ENCODE measurements at places on chromosomes 5 and 9.

GRCh38 chr5:54458221-54458620 is 2.7 kb downstream of the HSPB3 start:
- H3K27me3 ChIP-seq = no peaks in the 10 kb centered on the region
- H3K4me3 ChIP-seq = no peak overlapping the region
- no peaks in the 10 kb centered on the region for H3K36me3 ChIP-seq
- H3K4me1 ChIP-seq = no peaks in the 10 kb centered on the region

DNA sequence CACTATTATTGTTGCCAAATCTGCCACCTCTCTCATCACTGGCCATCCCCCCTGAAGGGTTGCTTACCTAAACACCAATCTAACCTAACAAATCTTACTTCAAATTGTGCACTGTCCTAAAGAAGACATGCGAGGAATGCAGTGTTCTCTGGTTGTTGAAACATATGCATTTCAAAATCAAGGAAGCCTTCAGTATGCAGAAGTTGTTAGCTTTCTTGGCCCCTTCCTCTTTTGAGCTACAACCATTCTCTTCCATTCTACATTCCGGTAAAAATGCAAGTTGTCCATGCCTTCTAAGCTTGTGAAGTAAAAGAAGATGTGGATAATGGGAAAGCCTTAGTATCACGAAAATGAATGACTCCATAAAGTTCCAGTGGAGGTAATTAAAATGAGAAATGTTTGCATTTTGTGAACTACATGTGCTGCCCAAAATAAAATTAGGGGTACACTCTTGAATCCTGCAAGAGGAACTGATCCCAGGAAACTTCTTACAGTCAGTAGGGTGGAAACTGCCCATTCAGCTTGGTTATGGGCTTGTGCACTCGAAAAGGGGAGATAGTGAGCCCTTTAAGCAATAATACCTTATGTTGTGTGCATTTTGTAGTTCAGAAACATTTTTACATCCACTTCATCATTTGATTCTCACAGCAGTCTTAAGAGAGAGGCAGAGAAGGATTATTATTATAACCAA is 77.6 kb upstream of the ADRB2 start:
- no peaks in the 10 kb centered on the region for H3K36me3 ChIP-seq
- no peak for ATAC-seq
- no peaks in the 10 kb centered on the region for H3K27me3 ChIP-seq
- no peak overlapping the region for H3K4me3 ChIP-seq
- no peak overlapping the region for H3K27ac ChIP-seq

GRCh38 chr9:111037708-111038330 is 451 bp downstream of the LPAR1 start:
- peak overlapping the region; percentile 54 for H3K27ac ChIP-seq
- H3K36me3 ChIP-seq = no peaks in the 10 kb centered on the region
- peak; percentile 28 for ATAC-seq
- no peaks in the 10 kb centered on the region for H3K4me1 ChIP-seq
- H3K4me3 ChIP-seq = peak overlapping the region; percentile 52

GRCh38 chr9:127899128-127899943 is at the start of gene ST6GALNAC6:
TSS of gene ST6GALNAC6 (minus strand) at chr9:127899603. CDS start at chr9:127897981, 1,622 bp downstream.
- H3K4me3 ChIP-seq = peak within 1 kb of the TSS; percentile 86
- H3K36me3 ChIP-seq = peaks cover 23% of the 10 kb centered on the region
- no peaks in the 10 kb centered on the region for H3K4me1 ChIP-seq
- H3K27ac ChIP-seq = peak within 1 kb of the TSS; percentile 94
- ATAC-seq = peak; percentile 78
- H3K27me3 ChIP-seq = no peaks in the 10 kb centered on the region

DNA sequence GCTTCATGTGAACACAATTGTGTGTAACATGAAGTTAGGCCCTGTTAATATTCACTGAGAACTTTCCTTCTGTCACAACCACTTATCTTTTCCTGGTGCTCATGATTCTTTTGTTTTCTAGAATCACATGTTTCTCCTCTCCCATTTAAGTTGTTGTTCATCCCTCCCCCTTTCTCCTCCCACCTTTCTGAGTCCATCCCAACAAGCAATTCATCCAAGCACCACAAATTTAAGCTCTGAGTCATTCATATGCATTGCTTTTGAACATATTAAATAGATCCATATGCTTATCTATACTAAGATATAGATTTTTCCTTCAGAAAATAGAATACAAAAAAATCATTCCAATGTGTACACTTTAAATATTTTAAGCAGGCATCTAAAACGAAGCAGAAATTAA is 75.2 kb upstream of the NFIB start:
- ATAC-seq = no peak
- H3K4me3 ChIP-seq = no peak overlapping the region
- no peaks in the 10 kb centered on the region for H3K36me3 ChIP-seq

- ATAC-seq = no peak
- no peak overlapping the region for H3K27ac ChIP-seq
- H3K27me3 ChIP-seq = no peaks in the 10 kb centered on the region
- H3K36me3 ChIP-seq = peaks cover 97% of the 10 kb centered on the region
- H3K4me3 ChIP-seq = no peak overlapping the region
These were observed 12.7 kb downstream of the PRRC1 start for GRCh38 chr5:127529904-127530682.
